Endodermal cell (in vitro differentiated cells): ENCODE measurements at places on chromosomes 7 and 10. TPM values are rescaled to one million over a fixed set of nuclear protein-coding genes. Genes with fewer than 3 reads are reported as not detected.

Gene HABP2
- total RNA-seq = 0.19 to 0.97 TPM (median 0.71 TPM) in 3 replicates

Gene HTR7
- 0.59 and 0.70 TPM in 2 replicates for total RNA-seq

Gene PRF1
- total RNA-seq = not detected in 2 replicates

Gene EGR2
- total RNA-seq = 0.35 and 0.43 TPM in 2 replicates

Gene PSD
- total RNA-seq = 2.8 and 4.2 TPM in 2 replicates

DNA sequence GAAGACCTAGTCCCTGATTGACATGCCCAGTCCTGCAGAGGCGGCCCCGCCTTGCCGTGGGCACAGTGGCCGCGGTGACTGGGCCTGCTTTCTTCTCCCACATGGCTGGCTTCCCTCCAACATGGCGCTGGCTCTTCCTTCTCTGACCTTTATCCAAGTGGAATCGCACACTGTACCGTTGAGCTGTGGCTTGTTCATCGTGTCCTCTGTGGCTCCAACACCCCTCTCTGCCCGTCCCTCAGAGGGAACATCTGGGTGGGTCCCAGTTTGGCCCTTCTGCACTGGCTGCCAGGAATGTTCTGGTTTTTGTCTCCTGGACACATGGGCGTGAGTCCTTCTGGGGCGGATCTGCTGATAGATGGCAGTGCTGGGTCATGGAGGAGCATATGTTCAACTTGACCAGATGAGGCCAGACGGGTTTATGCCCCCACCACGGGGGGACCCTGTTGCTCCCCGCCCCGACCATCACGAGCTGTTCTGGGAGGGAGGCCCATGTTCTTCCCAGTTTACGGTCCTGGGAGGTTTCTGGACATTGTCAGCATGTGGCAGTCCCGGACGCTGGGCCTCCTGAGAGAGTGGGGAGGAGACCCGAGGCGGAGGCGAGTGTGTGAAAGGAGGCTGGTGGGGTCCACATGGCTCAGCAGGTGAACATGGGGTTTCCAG is 63.5 kb downstream of the LHPP start:
- H3K4me3 ChIP-seq = no peak overlapping the region
- H3K36me3 ChIP-seq = no peaks in the 10 kb centered on the region
- no peak overlapping the region for H3K27ac ChIP-seq
- H3K4me1 ChIP-seq = no peaks in the 10 kb centered on the region

DNA sequence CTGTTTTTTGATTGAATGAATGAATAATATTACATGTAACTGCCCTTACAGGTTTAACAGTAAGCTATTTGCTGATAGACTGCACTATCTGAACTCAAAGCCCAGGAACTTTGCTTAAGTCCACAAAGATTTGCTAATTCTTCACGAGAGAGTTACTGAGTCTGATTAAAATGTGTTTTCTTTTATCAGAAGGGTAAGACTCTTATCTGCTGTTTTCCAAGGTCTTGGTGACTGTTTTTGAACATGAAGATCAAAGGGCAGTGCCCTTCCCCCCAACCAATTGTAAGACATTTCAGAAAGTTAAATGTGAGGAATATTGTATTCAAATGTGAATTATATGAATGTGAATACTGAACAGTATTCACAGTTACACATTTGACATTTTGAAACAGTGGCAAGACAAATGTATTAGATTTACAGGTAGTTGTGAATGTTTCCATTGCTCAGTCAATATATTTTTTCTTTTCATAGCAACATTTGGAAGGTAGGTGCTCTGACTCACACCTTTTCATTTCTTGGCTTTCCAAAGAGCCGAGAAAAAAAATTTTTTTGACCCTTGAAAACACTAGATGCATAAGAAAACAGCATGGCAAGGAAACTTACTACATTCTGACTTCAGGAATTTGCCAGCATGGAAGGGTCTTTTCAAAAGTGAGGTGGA is 62.7 kb downstream of the DKK1 start:
- H3K4me3 ChIP-seq = peak overlapping the region; percentile 8
- no peak overlapping the region for H3K27ac ChIP-seq
- H3K36me3 ChIP-seq = no peaks in the 10 kb centered on the region
- peaks cover 15% of the 10 kb centered on the region for H3K27me3 ChIP-seq
- peaks cover 5% of the 10 kb centered on the region for H3K4me1 ChIP-seq

GRCh38 chr10:17386616-17387075 is 67.7 kb downstream of the ST8SIA6 start:
- H3K36me3 ChIP-seq = no peaks in the 10 kb centered on the region
- H3K4me1 ChIP-seq = peaks cover 6% of the 10 kb centered on the region
- H3K27me3 ChIP-seq = peaks cover 12% of the 10 kb centered on the region
- H3K4me3 ChIP-seq = no peak overlapping the region

DNA sequence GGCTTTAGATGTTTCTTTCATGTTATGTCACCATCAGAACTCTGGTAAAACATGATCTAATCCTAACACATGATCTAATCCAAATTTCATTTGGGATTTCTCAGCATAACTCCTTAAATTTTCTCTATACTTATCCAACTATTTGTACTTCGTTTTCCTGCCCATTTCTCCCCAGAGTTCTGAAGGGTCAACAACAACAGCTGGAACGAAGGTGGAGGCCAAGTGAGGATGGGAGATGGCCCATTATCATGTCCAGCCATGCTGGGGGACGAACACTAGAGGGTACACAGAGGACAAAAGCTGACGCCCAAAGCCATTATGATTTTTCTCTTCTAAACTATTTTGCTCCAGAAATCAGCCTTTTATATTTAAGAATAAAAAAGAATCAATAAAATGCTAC is 185.4 kb downstream of the DOCK4 start:
- H3K27me3 ChIP-seq = no peaks in the 10 kb centered on the region
- no peak for DNase-seq
- no peak overlapping the region for H3K27ac ChIP-seq
- H3K4me3 ChIP-seq = no peak overlapping the region
- no peaks in the 10 kb centered on the region for H3K4me1 ChIP-seq
- H3K36me3 ChIP-seq = no peaks in the 10 kb centered on the region

GRCh38 chr7:153627323-153627722 is 424.9 kb upstream of the DPP6 start:
- no peaks in the 10 kb centered on the region for H3K27me3 ChIP-seq
- H3K4me1 ChIP-seq = no peaks in the 10 kb centered on the region
- no peak overlapping the region for H3K27ac ChIP-seq
- H3K36me3 ChIP-seq = no peaks in the 10 kb centered on the region

- peak overlapping the region; percentile 99 for H3K27ac ChIP-seq
- H3K4me3 ChIP-seq = peak overlapping the region; percentile 95
- DNase-seq = peak; percentile 57
- no peaks in the 10 kb centered on the region for H3K27me3 ChIP-seq
Observed at GRCh38 chr10:18659819-18660535, 746 bp downstream of the ARL5B start.

DNA sequence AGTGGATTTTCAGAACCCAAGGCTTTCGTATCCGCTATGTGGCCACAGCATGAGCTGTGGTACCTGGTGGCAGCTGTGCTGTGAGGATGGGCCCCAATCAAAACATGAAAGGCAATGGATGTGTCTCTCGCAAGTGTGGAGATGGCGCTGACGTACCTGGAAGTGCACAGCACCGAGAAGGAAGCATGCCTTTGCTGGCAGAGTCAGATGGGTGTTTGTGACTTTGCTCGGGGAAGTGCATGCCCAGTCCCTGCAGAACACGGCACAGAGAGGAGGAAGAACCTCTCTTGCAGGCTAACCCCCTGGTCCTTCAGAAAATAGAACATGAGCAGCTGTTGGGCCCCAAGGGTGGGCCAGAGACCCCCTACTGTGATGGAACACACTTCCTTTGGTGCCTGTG is 654.1 kb upstream of the ZWINT start:
- no peak overlapping the region for H3K4me3 ChIP-seq
- peaks cover 10% of the 10 kb centered on the region for H3K4me1 ChIP-seq
- no peaks in the 10 kb centered on the region for H3K27me3 ChIP-seq
- no peak overlapping the region for H3K27ac ChIP-seq
- no peak for DNase-seq
- no peaks in the 10 kb centered on the region for H3K36me3 ChIP-seq

- no peak overlapping the region for H3K4me3 ChIP-seq
- no peak for DNase-seq
Observed at GRCh38 chr10:34224639-34225038, 590.5 kb downstream of the PARD3 start.

DNA sequence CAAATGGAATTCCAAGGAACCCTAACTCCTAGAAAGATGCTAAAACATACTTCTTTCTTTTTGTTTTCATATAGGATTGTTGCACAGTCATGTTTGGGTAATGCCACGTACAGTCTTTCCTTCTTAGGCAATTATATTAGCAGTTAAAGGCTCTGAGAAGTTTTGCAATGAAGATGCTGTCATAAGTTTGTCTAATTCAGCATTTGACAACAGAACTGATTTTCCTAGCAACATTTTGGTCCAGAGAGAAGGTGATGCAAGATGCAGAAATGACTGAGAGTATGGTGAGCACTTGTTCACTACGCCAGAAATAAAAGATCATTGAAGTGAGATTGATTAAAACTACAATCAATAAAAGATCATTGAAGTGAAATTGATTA is 184.0 kb upstream of the PLXNA4 start:
- no peak for DNase-seq
- no peak overlapping the region for H3K4me3 ChIP-seq
- no peaks in the 10 kb centered on the region for H3K27me3 ChIP-seq
- H3K4me1 ChIP-seq = peaks cover 3% of the 10 kb centered on the region
- no peaks in the 10 kb centered on the region for H3K36me3 ChIP-seq
- no peak overlapping the region for H3K27ac ChIP-seq

DNA sequence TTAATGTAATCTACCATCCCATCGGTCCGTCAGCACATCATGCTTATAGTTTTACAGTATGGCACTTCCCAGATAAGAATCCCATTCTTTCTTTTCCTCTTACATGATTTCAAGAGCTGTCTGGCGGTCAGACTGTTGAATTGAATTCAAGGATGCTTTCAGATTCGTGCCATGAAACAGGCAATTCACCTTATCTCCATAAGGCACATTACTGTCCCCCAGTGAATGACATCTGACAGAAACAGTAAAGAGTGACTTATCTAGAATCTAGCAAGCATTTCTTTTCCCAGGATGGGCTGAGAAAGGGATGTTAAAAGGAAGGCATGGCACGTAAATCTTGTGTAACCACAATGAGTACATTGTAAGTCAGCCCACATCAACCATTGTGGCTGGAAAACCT is 61.1 kb upstream of the SEM1 start:
- H3K4me1 ChIP-seq = no peaks in the 10 kb centered on the region
- no peaks in the 10 kb centered on the region for H3K36me3 ChIP-seq
- H3K27me3 ChIP-seq = no peaks in the 10 kb centered on the region
- H3K4me3 ChIP-seq = no peak overlapping the region

- H3K27ac ChIP-seq = no peak overlapping the region
- DNase-seq = no peak
- H3K27me3 ChIP-seq = no peaks in the 10 kb centered on the region
Observed at GRCh38 chr7:72444026-72444776, 32.1 kb upstream of the CALN1 start.

DNA sequence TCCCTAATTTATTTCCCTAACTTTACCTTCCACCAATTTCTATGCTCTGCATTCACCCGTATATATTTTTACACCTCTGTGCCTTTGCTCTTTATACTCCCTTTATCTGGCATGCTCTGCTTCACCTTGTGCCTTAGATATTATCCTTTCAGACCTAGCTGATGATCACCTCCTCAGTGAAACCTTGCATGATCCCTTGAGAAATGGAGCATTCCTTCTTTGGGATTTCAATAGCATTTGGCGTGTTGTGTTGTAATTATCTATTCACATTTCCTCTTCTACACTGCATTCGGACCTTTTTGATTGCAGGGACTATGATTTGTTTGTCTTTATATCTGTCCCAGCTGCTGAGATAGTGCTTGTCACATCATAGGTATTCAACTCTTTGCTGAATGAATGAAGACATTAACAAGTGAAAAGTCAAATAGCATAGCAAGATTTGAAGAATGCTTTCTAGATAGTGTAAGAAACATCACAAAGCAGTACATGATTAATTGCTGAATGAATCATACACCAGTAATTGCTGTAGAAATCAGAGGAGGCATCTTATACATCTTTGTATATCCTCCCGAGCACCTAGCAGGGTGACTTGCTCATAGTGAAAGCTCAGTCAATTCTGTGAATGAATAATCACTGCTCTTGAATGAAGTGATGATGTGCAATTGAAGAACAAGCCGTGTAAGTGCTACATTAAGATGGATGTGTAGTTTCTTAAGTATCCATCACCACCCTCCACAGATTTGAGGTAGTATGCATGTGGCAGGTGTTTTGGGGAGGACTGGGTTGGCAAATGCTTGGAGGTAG is 2.0 kb upstream of the TM9SF3 start:
- no peaks in the 10 kb centered on the region for H3K36me3 ChIP-seq
- H3K4me1 ChIP-seq = peaks cover 6% of the 10 kb centered on the region
- no peak for DNase-seq
- no peak overlapping the region for H3K4me3 ChIP-seq
- H3K27ac ChIP-seq = no peak overlapping the region
- no peaks in the 10 kb centered on the region for H3K27me3 ChIP-seq

DNA sequence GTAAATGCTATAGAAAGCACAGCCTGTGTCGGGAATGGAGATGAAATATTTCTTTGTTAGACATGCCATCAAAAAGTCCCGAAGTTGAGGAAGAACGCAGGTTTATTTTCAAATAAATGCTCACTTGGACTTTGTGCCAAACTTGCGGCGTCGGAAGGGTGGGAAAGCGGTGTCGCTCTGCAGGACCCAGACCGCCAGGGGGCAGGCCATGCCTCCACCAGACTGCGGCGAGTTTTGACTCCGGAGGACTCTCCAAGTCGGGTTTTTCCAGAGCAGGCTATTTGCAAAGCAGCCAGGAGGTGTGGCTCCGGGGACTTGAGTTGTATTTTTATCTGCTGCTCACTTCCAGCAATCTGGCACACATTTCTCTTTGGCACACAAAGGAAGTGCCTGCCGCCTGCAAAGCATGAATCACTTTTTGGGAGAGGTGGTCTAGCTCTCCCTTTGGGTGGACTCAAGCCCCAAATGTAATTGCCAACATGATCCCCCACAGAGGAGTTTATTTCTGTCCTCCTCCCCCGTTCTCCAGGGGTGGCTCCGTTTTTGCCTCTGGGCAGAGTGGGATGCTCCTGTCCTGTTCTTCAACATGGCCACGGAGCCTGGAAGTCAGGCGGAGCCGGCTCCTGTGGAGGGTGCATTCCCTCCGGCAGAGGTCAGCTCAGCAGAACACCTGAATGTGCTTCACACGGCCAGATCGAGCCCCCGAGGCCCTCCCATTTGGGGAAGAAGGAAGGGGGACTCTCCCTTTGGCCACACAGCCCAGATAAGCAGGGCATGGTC is 82.3 kb upstream of the GPR26 start:
- H3K36me3 ChIP-seq = no peaks in the 10 kb centered on the region
- H3K4me1 ChIP-seq = no peaks in the 10 kb centered on the region

DNA sequence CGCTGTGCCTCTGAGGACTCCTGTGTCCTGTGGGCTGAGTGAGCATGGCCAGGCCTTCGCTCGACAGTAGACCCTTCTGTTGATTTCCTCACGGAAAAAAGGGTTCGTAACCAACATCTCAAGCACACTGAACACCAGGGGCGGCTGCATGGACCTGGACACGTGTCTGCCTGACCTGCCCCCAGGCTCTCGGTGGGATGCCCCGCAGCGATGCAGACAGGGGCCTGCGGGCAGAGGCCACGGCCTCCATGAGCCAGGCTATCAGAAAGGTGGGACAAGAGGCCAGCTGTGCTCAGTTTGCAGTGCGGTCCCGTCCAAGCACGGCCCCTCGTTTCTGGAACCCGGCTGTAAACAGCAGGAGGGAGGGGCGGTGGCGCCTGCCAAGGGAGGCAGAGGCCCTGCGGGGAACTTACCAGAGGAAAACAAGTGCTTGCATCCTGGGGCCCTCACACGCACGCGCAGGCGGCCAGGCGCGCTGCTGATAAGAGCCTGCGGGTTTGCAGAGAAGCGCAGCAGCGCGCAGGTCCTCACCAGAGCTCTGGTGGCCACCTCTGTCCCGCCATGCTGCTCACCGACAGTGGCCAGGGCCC is 10.6 kb downstream of the GPR146 start:
- H3K4me3 ChIP-seq = no peak overlapping the region
- H3K27me3 ChIP-seq = no peaks in the 10 kb centered on the region
- H3K4me1 ChIP-seq = peaks cover 7% of the 10 kb centered on the region
- DNase-seq = no peak
- H3K27ac ChIP-seq = peak overlapping the region; percentile 38
- H3K36me3 ChIP-seq = no peaks in the 10 kb centered on the region
